ENCODE measurements at places on chromosomes 4 and X.

GRCh38 chr4:74330295-74330750 lies 22.1 kb downstream of the EPGN start:
- no peak for DNase-seq

DNA sequence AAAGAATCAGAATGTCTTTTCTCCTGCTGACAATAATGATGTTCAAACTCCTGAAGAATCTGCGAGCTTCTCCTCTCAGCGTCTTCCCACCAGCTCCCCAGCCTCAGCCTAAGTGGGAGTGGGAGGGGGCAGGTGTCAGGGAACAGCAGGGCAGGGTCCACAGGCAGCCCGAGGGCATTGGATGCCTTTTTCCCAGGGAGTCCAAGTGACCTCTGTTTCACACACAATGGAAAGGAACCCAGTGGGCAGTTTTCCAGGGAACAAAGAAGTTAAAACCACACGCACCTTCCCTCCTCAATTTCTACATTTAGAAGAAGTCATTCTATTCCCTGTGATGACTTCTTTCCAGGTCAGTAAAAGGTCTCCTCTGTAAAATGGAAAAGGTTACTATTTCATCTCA lies 278.5 kb downstream of the PARM1 start:
- no peak for DNase-seq

DNA sequence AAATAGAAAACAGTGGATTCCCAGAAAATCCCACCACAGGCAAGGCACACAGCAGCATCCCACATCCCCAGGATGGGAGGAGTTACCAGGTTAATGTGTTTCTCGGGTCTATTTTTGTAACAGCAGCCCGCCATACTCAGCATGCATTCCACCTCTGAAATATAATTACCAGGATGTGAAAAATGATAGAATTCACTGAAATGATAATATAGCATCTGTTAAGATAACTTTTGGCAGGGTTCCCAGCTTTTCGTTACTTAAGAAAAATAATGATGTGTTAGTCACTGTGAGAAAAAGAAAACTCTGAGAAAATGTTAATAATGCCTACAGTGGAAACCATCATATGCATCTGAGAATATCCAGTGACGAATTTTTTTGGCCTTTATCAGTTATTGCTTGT lies 87.1 kb downstream of the VCX2 start:
- DNase-seq = no peak

GRCh38 chr4:71586087-71586763 lies 197.7 kb downstream of the GC start:
- DNase-seq = no peak

DNA sequence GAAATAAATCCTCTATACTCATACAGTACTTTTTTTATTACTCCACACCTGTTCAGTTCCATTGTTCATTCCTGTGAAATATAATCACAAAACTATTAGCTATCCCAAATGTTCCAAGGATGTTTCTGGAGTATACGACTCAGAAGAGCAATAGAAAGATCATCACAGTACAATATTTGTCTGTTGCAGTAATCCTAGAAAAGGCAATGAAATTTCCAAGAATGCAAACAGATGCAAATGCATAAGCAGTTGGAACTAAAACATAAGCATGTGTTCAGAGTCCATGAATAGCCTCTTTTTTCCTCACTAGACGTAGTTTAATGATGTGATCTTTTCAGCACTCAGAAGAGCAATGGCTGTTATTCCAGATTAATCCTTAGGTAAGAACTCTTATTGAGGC lies 55.2 kb downstream of the RTL3 start:
- no peak for DNase-seq

DNA sequence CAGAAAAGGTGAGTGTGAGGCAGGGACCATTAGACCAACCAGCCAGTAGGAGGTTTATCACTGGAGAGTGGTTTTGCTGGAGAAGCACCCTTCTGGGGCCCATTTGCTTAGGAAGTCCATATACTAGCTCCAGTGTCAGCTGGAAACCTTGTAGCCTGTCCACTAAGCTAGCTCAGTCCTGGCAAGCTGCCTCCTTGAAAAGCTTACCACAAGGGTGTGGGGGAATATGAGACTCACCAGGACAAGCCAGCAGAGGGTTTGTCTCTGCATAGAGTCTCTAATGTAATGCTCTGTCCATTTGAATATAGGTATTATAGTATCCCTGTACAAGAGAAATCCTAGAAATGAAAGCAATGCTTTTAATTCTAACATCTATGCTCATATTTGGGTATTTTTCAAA lies 86.3 kb downstream of the FBXL5 start:
- no peak for DNase-seq

GRCh38 chr4:56744030-56744429 lies 62.9 kb upstream of the HOPX start:
- DNase-seq = no peak

DNA sequence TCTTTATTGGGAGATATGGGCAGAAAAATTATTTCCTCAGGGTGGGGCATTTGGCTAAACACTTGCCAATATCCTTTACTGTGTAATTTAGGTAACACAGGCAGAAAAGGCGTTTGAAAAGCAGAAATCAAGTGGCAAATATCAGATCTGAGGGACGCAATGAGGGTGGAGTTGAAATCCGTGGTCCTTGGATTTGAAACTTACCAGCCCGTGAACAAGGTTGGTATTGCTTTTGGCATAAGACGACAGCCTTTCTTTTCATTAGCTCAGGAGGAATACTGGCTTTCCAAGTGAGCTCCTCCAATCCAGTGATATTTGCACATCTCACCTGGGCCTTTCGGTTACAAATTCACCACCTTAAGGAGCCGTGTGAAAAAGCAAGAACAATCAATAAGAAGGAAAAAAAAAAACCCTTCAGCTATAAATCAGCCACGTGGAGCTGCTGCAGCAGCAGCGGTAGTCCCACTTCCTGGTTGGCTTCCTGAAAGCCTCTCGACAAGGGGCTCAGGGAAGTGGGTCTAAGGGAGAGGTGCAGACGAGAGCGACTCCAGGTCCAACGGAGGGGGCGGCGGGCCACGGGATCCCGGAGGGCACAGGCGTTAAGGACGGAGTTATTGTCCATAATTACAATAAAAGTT lies 734 bp upstream of the GALNT7 start:
- peak; percentile 6 for DNase-seq

DNA sequence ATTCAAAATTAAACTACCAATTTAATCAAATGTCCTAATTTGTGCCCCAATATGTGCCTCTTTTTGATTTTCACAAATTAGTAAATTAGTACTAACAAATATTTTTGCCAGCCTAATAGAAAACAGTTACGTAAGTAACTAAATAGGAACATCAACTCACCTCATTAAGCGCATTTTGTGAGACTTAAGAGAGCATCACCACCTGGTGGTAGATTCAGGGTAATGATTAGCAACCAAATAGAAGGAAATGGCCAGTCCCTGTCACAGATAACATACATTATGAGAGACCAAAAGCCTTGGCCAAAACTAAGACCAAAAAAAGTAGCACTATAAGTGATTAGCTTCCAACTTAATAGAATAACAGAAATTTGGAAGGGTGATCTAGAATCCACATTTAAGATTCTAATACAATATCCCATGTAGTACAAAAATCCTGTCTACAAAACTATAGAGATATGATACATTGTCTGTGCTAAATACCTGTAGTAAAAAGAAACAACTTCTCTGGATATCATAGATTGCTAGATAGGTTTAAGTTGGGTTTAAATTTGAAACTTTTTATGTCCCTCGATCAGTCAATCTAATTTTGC lies 46.7 kb downstream of the C4orf46 start:
- DNase-seq = no peak

DNA sequence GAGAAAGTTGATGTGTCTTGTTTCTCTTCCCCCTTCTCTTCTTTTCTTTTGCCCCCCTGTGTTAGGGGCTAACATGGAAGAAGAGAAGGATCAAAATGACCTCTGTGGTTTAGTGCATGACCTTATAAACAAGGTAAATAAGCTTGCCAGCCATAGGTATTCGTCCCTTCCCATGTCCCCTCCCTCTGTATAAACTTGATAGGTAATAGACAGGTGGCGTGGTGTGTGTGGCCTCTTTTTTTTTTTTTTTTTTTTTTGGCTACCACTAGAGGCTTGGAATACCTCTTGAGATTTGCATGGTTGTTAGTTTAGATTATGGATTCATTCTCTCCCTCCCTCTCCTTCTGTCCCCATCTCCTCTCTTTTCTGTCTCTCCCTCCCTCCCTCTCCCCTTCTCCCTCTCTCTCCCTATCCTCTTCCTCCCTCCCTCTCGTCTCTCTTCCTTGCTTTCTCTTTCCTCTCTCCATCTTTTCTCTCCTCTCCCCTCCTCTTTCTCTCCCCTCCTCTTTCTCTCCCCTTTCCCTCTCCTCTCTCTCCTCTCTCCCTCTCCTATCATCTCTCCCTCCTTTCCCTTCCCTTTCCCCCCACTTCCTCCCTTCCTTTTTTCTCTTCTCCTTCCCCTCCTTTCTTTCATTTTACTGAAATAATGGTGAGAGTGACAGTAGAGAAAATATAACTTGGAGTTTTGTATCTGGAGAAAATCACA lies 134.4 kb downstream of the AFF1 start:
- DNase-seq = no peak
